ENCODE measurements at places on chromosomes 5 and 9. TPM values are rescaled to one million over a fixed set of nuclear protein-coding genes. Genes with fewer than 3 reads are reported as not detected.

DNA sequence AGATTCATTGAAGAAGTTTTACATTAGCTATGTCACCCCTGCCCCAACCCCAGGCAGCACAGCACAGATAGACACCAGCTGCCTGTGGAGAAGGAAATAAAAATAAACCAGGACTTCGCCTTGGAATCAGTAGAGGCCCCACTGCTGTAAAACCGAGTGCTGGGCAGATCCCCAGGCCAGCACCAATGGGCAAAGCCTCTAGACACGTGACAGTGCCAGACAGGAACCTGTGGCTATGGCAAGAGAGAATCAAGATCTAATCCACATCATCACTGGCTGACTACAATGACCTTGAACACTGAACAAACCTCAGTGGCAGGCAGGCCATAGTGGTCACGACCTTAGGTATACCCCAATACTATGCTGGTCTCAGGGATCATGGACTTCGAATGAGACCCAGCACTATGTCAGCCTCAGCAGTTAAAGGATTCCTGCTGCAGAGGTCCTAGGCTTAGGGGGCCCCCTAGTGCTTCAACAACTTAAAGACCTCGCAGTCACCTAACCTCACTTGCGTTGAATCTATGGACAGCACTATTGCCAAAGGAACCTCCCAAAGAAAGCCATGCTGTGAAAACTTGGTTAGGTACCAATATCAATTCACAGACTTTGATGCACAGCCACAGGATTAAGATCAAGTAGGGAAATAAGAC lies 2118.6 kb upstream of the C9orf72 start:
- no peaks in the 10 kb centered on the region for H3K36me3 ChIP-seq
- no peak for DNase-seq
- H3K27me3 ChIP-seq = no peaks in the 10 kb centered on the region
- no peak overlapping the region for H3K27ac ChIP-seq
- no peak overlapping the region for H3K4me3 ChIP-seq

Gene CCDC192
- 1.8 TPM for total RNA-seq

- no peak overlapping the region for H3K4me3 ChIP-seq
- no peaks in the 10 kb centered on the region for H3K36me3 ChIP-seq
- DNase-seq = no peak
- H3K27ac ChIP-seq = no peak overlapping the region
These were observed 419.0 kb upstream of the NUDT12 start for GRCh38 chr5:103981592-103981991.

DNA sequence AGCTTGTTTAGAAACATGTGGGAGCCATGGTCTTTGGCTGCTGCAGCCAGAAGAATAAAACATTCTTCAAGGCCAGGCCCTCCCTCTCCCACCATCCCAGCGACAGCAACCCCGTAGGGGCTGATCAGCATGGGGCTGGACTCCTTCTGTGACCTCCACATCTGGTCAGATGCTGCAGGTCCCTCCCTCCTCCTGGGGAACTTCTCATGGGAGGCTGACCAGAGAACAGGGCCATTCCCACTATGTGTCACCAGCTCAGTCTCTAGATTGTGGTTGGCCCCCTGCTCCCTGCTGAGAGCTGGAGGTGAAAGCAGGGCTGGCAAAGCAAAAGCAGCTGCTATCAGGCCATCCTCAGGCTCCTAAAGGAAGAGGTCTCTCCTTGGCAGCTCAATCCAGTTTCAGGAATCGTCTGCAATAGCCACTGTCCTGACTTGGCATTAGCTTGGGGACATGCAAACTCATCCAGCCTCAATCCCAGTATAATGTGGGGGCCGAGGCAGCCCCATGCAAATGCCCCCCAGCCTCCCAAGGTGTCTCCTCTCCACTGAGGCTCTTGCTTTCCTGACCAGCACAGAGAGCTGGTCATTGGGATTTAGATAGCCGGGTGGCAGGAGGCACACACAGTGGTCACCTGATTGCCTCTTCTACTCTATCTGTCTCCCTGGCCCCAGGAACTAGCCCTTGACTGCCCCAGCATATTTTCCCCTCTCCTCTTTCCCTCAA lies 81.5 kb downstream of the NRG2 start:
- H3K27ac ChIP-seq = no peak overlapping the region
- H3K4me1 ChIP-seq = peaks cover 6% of the 10 kb centered on the region
- H3K4me3 ChIP-seq = no peak overlapping the region

Gene GMCL2
- total RNA-seq = not detected

Gene GABRA1
- total RNA-seq = not detected

DNA sequence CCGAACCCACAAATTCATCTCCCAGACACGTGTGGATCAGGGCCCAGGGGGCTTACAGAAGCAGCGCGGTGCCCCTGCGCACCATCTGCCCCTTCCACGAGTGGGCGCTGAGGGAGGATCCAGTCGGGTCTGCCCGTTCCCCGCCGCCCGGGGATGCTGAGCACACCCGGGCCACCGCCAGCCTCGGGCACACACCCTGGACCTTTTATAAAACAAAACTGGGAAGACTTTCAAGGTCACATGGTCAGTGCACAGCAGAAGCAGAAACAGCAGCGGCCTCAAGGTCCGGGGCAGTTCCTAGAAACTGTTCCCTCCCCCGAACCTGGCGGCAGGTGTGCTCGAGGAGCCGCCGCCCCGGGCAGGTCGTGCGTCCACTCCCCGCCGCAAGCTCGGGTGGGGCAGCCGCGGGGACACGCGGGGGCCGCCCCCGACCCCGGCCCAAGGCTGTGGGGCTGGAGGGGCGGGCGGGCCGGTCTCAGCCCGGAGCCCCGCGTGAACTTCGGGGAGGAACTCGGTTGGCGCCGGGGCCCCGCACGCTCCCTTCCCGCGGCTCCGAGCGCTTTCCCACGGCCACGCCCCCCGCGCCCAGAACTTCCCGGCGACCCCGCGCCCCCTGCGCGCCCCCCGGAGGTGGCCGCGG lies 633 bp upstream of the PPP1R26 start:
- peak; percentile 29 for DNase-seq
- H3K27me3 ChIP-seq = no peaks in the 10 kb centered on the region
- H3K36me3 ChIP-seq = no peaks in the 10 kb centered on the region
- peaks cover 7% of the 10 kb centered on the region for H3K4me1 ChIP-seq
- peak overlapping the region; percentile 54 for H3K4me3 ChIP-seq
- peak overlapping the region; percentile 71 for H3K27ac ChIP-seq

- H3K27me3 ChIP-seq = no peaks in the 10 kb centered on the region
- no peaks in the 10 kb centered on the region for H3K4me1 ChIP-seq
- no peak for DNase-seq
- no peaks in the 10 kb centered on the region for H3K36me3 ChIP-seq
- no peak overlapping the region for H3K4me3 ChIP-seq
These were observed 541.4 kb downstream of the KCTD16 start for GRCh38 chr5:144712090-144712489.

Gene SPATA9
- total RNA-seq = not detected

Gene TRIM41
- 25.5 TPM for total RNA-seq

DNA sequence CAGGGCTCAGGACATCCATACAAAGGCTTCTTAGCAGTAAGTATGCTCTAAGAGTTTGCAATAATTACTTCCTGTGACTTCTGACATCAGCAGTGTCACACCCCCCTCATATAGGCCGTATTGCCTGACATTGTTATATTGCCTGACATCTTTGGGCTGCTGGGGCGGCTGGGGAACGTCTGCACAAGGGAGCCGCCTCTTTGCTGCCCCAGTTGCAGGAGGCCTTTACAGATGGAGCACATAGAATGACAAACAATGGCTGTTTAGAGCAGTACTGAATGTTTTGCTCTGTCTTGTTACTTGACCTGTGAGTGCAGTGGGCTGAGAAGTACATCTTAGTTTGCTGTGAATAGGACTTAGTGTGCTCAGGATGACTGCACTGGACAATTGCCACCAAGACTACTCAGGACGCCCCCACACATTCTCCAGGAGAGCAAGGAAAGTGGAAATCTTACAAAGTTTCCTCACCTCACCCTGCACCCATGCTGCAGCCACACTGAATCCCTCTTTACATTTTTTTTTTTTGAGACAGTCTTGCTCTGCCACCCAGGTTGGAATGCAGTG lies 65.4 kb upstream of the SPOCK1 start:
- peaks cover 15% of the 10 kb centered on the region for H3K4me1 ChIP-seq
- no peaks in the 10 kb centered on the region for H3K36me3 ChIP-seq
- no peak overlapping the region for H3K4me3 ChIP-seq
- H3K27ac ChIP-seq = peak overlapping the region; percentile 57

DNA sequence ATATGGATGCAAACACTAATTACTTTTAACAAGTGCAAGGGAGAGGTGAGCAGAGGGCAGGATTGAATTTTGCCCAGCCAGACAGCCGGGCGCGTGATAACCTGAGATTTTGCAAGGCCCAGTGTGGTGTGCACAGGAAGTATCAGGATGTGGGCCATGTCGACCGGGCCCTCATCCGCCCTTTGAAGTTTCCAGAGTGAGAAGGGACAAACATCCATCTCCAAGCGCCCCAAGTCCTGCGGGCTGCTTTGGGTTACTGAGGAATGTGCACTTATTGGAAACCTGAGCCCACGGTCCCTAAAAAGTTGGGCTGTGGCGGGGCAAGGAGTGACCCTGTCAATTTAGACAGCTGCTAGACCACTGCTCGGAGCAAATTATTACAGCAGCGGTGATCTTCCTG lies 272.2 kb upstream of the IRX2 start:
- no peaks in the 10 kb centered on the region for H3K36me3 ChIP-seq
- DNase-seq = no peak
- no peaks in the 10 kb centered on the region for H3K27me3 ChIP-seq
- no peaks in the 10 kb centered on the region for H3K4me1 ChIP-seq

- peaks cover 5% of the 10 kb centered on the region for H3K4me1 ChIP-seq
- no peak for DNase-seq
- H3K36me3 ChIP-seq = peaks cover 40% of the 10 kb centered on the region
- H3K27me3 ChIP-seq = no peaks in the 10 kb centered on the region
- H3K4me3 ChIP-seq = no peak overlapping the region
These were observed 86.3 kb downstream of the NLN start for GRCh38 chr5:65808251-65808741.

Gene IL11RA
- 40.9 TPM for total RNA-seq

DNA sequence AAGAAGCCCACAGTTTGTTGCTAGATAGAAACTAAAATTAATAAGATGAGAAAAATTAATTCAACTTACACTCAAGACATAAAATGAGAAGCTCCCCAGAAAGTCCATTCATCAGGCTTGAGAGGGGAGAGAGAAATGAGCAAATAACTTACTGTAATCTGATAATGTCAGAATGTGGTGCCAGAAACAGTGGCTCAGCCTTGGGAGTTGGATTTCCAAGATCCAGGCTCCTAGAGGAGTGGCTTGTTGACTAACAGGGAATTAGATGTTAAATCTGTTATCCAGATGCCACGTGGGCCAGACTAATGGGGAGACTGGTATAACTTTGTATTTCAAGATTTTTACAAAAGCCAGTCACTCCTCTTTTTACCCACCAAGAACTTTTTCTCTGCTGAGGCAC lies 458.2 kb downstream of the GADD45G start:
- no peak for DNase-seq
- no peaks in the 10 kb centered on the region for H3K27me3 ChIP-seq
- H3K4me1 ChIP-seq = no peaks in the 10 kb centered on the region
- no peaks in the 10 kb centered on the region for H3K36me3 ChIP-seq
- H3K27ac ChIP-seq = no peak overlapping the region

DNA sequence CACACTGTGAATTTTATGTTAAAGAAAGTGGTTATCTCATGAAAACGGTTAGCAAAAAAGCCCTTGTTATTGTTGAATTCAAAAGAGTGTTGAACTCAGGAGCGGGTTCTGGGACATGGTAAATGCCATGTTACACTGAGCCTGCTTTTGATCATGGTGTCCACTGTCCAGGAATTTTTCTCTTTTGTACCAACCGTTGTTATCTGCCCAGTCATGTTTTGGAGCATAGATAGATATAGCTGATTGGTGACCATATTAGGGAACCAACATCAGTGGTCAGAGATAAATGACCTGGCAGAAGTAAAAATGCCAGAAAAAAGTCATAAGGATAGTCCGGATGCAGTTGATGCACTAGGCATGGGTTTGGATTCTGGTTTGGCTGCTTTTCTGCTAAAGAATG lies 29.3 kb downstream of the DOCK2 start:
- no peak overlapping the region for H3K4me3 ChIP-seq
- no peaks in the 10 kb centered on the region for H3K36me3 ChIP-seq

DNA sequence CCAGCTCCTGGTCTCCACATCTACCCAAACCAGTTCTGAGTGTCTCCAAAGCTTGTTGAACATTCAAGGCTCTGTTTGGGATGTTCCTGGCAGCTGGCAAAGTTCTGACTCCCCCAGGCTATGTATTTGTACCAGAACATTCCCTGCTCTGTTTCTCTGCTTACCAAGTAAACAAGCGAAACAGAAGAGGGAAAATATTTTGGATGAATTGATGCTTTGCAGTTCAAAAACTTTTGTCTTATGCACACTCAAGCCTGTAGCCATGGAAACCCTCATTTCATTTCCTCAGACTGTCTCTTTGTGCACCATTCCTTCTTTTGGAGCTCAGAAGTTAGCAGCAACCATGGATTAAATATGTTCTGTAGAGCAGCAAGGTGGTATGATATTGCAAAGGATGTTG lies 145.8 kb downstream of the ACTL7B start:
- peak overlapping the region; percentile 86 for H3K27ac ChIP-seq
- H3K4me1 ChIP-seq = no peaks in the 10 kb centered on the region
- H3K4me3 ChIP-seq = no peak overlapping the region

DNA sequence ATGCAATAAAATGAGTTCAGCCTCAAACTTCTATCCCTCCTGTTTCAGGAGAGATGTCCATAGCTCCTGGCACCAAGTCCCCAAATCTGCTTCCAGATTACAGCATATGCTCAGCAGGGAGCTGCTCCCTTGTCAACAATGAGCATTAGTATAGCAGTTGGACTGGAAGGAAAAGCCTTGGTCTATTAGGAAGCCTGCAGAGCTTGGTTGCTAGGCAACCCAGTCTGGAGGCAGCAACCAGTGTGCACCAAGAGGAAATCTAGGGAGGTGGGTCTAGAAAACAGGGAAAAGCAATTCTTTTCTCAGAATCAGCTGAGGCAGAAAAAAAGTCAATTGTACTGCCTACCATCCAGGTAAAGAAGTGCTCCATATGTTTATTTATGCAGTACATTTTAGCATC lies 229.5 kb upstream of the NMUR2 start:
- H3K36me3 ChIP-seq = no peaks in the 10 kb centered on the region
- H3K4me3 ChIP-seq = no peak overlapping the region
- no peak for DNase-seq
- H3K4me1 ChIP-seq = peaks cover 7% of the 10 kb centered on the region
- H3K27ac ChIP-seq = no peak overlapping the region
- no peaks in the 10 kb centered on the region for H3K27me3 ChIP-seq

- no peak for DNase-seq
- H3K4me3 ChIP-seq = no peak overlapping the region
- H3K27me3 ChIP-seq = no peaks in the 10 kb centered on the region
- no peak overlapping the region for H3K27ac ChIP-seq
These were observed 272.4 kb downstream of the ARRDC3 start for GRCh38 chr5:91110686-91111085.

Gene DAB2
- 105 TPM for total RNA-seq

GRCh38 chr5:86118542-86118941 lies 499.2 kb upstream of the COX7C start:
- no peak for DNase-seq
- H3K27me3 ChIP-seq = no peaks in the 10 kb centered on the region
- no peaks in the 10 kb centered on the region for H3K36me3 ChIP-seq
- no peak overlapping the region for H3K27ac ChIP-seq

Gene CLIC3
- 30.0 TPM for total RNA-seq

Gene CNOT6
- 14.0 TPM for total RNA-seq

- peaks cover 11% of the 10 kb centered on the region for H3K36me3 ChIP-seq
- no peak overlapping the region for H3K4me3 ChIP-seq
- no peaks in the 10 kb centered on the region for H3K4me1 ChIP-seq
- H3K27me3 ChIP-seq = no peaks in the 10 kb centered on the region
- no peak overlapping the region for H3K27ac ChIP-seq
- no peak for DNase-seq
These were observed 41.3 kb downstream of the VPS13A start for GRCh38 chr9:77218612-77219011.

Data from tibial nerve (tissue), 4 donors.